SK-N-MC (cell line): ENCODE measurements at places on chromosomes 3 and 15.

DNA sequence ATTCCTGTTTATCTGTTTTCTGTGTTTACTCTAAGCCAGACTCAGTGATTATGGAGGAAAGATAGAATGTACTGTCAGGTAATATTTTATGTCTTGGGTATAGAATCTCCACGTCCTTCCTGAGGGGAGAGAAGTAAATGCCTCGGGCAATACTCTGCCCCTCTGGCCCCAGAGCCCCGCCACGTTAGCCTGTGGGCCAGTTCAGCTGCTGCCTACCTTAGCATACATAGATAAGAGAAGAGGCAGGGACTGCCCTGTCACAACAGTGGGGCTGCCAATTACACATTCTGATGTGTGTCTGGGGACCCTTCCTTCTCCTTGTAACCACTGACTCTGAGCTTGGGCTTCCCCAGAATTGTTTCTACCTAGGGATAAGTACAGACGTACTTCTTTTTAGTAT is 347.7 kb upstream of the ATP11B start:
- DNase-seq: no peak

- DNase-seq: no peak
Observed at GRCh38 chr15:85582131-85583079, 202.0 kb downstream of the AKAP13 start.

- no peak for DNase-seq
Observed at GRCh38 chr3:191373327-191373726, 43.0 kb upstream of the UTS2B start.

DNA sequence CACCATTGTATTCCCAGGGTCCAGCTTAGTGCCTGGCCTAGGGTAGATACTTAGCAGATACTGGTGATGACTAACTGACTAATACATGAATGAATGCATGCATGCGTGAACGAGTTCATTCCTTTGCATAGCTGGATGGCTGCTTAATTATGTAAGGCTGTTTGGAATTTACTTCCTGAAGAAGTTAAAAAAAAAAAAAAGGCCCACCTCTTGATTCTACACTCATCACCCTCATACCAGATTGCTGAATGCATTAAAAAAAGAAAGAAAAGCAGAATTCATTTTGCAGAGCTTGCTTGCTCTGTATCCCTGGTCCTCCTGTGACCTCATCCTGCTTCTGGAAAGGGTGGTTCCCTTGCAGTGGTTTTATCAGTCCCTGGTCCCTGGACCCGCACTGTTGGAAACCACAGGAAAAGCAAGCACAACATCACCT is 277.6 kb upstream of the CFAP20DC start:
- DNase-seq: no peak

DNA sequence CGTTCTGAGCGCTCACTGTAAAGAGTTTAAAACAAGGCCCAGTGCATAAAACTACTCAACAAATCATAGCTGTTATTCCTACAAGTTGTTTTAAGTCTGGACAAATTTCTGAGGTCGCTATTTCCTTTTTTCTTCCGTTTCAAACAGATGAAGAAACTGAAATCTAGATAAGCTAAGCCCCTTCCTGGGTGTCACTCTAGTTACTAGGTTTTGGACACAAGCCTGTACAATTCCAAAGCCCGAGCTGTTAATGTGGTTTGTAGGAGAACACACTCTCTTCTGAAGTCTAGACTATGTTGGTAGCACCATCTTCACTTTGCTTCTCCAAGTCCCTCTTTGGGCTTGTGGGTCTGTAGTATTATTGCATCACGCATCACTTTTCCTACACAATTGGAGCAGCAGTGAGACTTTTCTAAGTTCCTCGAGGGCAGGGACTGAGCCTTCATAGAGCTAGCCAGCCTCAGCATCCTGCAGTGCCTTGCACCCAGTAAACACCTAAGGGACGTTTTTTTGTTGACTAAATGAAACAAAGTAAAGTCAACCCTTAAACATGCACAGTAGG is 142.6 kb upstream of the PROK2 start:
- no peak for DNase-seq

DNA sequence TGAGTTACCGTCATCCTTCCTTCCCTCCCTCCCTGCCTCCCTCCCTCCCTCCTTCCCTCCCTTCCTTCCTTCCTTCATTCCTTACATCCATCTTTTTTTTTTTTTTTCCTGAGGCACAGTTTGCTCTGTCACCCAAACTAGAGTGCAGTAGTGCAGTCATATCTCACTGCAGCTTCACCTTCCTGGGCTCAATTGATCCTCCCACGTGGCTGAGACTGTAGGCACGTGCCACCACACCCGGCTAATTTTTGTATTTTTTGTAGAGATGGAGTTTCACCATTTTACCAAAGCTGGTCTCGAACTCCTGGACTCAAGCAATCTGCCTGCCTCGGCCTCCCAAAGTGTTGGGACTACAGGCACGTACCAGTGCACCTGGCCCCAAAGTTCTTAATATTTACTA is 25.8 kb downstream of the USP3 start:
- no peak for DNase-seq

GRCh38 chr3:127216415-127217261 is 23.7 kb downstream of the PRR23E start:
- DNase-seq: no peak
